Smooth muscle cell of the coronary artery (primary cell): ENCODE measurements at places on chromosomes 4 and X. TPM values are rescaled to one million over a fixed set of nuclear protein-coding genes. Genes with fewer than 3 reads are reported as not detected.

GLOD5 gene
- not detected in 2 replicates for total RNA-seq

LIMCH1 gene
- 5.0 and 77.9 TPM in 2 replicates for total RNA-seq

MGARP gene
- 4.9 and 90.6 TPM in 2 replicates for total RNA-seq

CORIN gene
- 0.08 and 0.12 TPM in 2 replicates for total RNA-seq

CYP4V2 gene
- total RNA-seq, result 8.5 and 17.3 TPM in 2 replicates

FAM53A gene
- 0.23 and 1.5 TPM in 2 replicates for total RNA-seq

SRPK3 gene
- total RNA-seq, result under 0.01 and 0.30 TPM in 2 replicates

ACOX3 gene
- total RNA-seq, result 17.7 and 34.0 TPM in 2 replicates

CSAG2 gene
- not detected in 2 replicates for total RNA-seq

ODAPH gene
- total RNA-seq, result not detected in 2 replicates

DRD5 gene
- total RNA-seq, result not detected in 2 replicates

ADH1B gene
- 1.5 and 565 TPM in 2 replicates for total RNA-seq

TKTL2 gene
- total RNA-seq, result not detected in 2 replicates

ADGRG2 gene
- total RNA-seq, result not detected in 2 replicates

SLIT2 gene
- 23.8 and 36.9 TPM in 2 replicates for total RNA-seq
